ENCODE measurements at places on chromosomes 13 and 19. TPM values are rescaled to one million over a fixed set of nuclear protein-coding genes. Genes with fewer than 3 reads are reported as not detected.
A peak's percentile ranks its signal among the peaks of the same experiment; 100 is the strongest.

The RFPL4A gene
- total RNA-seq: not detected

The C3 gene
- total RNA-seq: 127 TPM

- no peaks in the 10 kb centered on the region for H3K36me3 ChIP-seq
- H3K27ac ChIP-seq: no peak overlapping the region
- no peak overlapping the region for H3K4me3 ChIP-seq
- DNase-seq: no peak
Observed at GRCh38 chr13:98339684-98340425, 162.8 kb upstream of the RNF113B start.

- peak overlapping the region; percentile 63 for H3K27ac ChIP-seq
- H3K27me3 ChIP-seq: no peaks in the 10 kb centered on the region
Observed at GRCh38 chr19:44765033-44765948, 12.4 kb upstream of the CBLC start.

- no peaks in the 10 kb centered on the region for H3K27me3 ChIP-seq
- H3K4me3 ChIP-seq: no peak overlapping the region
- DNase-seq: no peak
- peaks cover 4% of the 10 kb centered on the region for H3K4me1 ChIP-seq
Observed at GRCh38 chr19:43561139-43561970, 14.0 kb downstream of the XRCC1 start.

GRCh38 chr19:5139583-5140325 lies 170.8 kb downstream of the KDM4B start:
- no peaks in the 10 kb centered on the region for H3K27me3 ChIP-seq
- H3K4me1 ChIP-seq: no peaks in the 10 kb centered on the region
- DNase-seq: no peak
- no peak overlapping the region for H3K4me3 ChIP-seq
- H3K36me3 ChIP-seq: no peaks in the 10 kb centered on the region

The CBARP gene
- not detected for total RNA-seq

DNA sequence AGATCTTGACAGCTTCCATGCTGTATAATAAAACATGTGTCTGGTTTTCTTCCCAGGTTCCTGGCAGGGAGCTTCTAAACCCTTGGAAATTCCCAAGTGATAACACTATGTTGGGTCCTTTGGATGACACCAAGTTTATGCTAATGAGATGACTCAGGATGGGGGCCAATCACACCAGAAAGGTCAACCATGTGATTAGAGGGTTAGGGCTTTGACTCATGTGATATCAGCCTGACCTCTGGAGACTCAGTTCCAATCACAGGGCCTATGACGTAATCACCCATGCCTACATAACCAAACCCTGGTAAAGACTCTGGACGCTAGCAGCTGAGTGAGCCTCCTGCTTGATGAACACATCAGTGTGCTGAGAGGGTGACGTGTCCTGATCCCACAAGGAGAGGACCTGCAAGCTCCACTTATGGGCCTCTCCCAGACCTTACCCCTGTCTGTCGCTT lies 203.6 kb downstream of the DCLK1 start:
- peak overlapping the region; percentile 62 for H3K27ac ChIP-seq
- no peaks in the 10 kb centered on the region for H3K27me3 ChIP-seq
- DNase-seq: no peak
- no peaks in the 10 kb centered on the region for H3K36me3 ChIP-seq
- H3K4me3 ChIP-seq: no peak overlapping the region

DNA sequence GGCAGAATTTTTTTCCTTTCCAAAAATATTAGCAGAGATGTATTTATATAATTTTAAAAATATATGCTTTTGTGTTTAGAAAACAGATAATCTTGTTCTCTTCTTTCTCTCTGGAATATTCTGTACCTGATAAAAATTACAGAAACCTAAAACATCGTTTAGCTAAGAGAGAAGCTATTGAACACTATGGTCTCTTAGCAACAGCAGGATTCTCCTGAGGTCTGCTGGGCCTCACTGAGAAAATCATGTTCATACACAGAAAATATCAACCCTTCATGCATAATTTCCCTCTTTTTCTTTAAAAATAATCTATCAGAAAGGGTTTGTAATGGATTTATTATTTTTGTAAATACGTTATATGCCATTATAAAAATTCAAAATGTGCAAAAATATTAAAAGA lies 242.2 kb downstream of the DCLK1 start:
- no peak overlapping the region for H3K4me3 ChIP-seq
- DNase-seq: no peak
- no peaks in the 10 kb centered on the region for H3K36me3 ChIP-seq
- no peak overlapping the region for H3K27ac ChIP-seq

- no peaks in the 10 kb centered on the region for H3K27me3 ChIP-seq
- H3K36me3 ChIP-seq: no peaks in the 10 kb centered on the region
- H3K4me1 ChIP-seq: no peaks in the 10 kb centered on the region
Observed at GRCh38 chr13:97851269-97851668, 102.2 kb upstream of the IPO5 start.

GRCh38 chr13:21066946-21067345 lies 5.6 kb upstream of the LATS2 start:
- no peaks in the 10 kb centered on the region for H3K36me3 ChIP-seq
- H3K4me1 ChIP-seq: no peaks in the 10 kb centered on the region
- no peak overlapping the region for H3K4me3 ChIP-seq
- DNase-seq: no peak

- no peaks in the 10 kb centered on the region for H3K4me1 ChIP-seq
- H3K27ac ChIP-seq: no peak overlapping the region
- no peak for DNase-seq
- H3K4me3 ChIP-seq: no peak overlapping the region
- no peaks in the 10 kb centered on the region for H3K36me3 ChIP-seq
- H3K27me3 ChIP-seq: no peaks in the 10 kb centered on the region
Observed at GRCh38 chr13:104831831-104832230, 1703.6 kb downstream of the EFNB2 start.

The ZNF132 gene
- total RNA-seq: 3.4 TPM

The LRG1 gene
- total RNA-seq: 15.4 TPM

The FAM174C gene
- 116 TPM for total RNA-seq

The ARGLU1 gene
- total RNA-seq: 155 TPM

DNA sequence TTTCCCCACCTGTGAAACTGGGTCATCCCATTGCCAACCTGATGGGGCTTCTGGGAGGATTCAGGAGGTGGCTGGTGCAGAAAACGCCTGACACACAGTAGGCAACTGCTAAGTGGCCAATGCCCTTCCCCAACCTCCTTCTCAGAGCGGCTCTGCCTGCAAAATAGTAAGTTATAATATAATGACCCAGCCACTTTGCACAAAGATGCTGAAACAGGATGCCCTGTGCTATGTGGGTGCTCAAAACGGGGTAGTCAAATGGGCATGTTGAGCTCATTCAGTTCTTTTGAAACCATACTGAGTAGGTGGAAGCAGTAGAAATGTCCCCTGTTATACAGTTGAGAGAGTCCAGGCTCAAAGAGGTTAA lies 507 bp downstream of the MARCHF2 start:
- peak overlapping the region; percentile 91 for H3K4me3 ChIP-seq
- no peaks in the 10 kb centered on the region for H3K36me3 ChIP-seq
- H3K27me3 ChIP-seq: no peaks in the 10 kb centered on the region
- H3K4me1 ChIP-seq: peaks cover 53% of the 10 kb centered on the region
- DNase-seq: no peak
- H3K27ac ChIP-seq: peak overlapping the region; percentile 90

- H3K4me3 ChIP-seq: no peak overlapping the region
- DNase-seq: no peak
- no peaks in the 10 kb centered on the region for H3K27me3 ChIP-seq
- no peaks in the 10 kb centered on the region for H3K36me3 ChIP-seq
Observed at GRCh38 chr13:44785401-44785800, 203.9 kb downstream of the NUFIP1 start.

The UBE2M gene
- 28.9 TPM for total RNA-seq

DNA sequence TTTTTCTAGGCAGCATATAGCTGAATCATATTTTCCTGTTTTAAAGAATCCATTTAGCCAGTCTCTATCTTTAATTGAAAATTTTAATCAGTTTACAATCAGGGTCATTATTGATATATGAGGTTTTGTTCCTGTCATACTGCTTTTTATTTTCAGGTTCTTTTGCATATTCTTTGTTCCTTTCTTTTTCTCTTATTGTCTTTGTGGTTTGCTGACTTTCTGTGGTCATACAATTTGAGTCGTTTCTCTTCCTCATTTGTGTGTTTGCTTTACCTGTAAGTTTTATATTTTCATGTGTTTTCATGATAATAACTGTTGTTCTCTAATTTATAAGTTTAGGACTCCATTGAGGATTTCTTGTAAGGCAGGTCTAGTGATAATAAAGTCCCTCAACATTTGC lies 812.6 kb downstream of the DACH1 start:
- H3K4me3 ChIP-seq: no peak overlapping the region
- no peaks in the 10 kb centered on the region for H3K4me1 ChIP-seq
- H3K27me3 ChIP-seq: no peaks in the 10 kb centered on the region

GRCh38 chr13:98195054-98195791 lies 18.2 kb upstream of the RNF113B start:
- H3K4me1 ChIP-seq: peaks cover 11% of the 10 kb centered on the region
- no peak overlapping the region for H3K4me3 ChIP-seq
- DNase-seq: peak; percentile 53
- H3K27ac ChIP-seq: peak overlapping the region; percentile 54
- H3K36me3 ChIP-seq: no peaks in the 10 kb centered on the region
- no peaks in the 10 kb centered on the region for H3K27me3 ChIP-seq

GRCh38 chr13:84096216-84096615 lies 213.9 kb upstream of the SLITRK1 start:
- H3K36me3 ChIP-seq: no peaks in the 10 kb centered on the region
- no peak overlapping the region for H3K27ac ChIP-seq
- H3K27me3 ChIP-seq: no peaks in the 10 kb centered on the region
- no peak for DNase-seq

DNA sequence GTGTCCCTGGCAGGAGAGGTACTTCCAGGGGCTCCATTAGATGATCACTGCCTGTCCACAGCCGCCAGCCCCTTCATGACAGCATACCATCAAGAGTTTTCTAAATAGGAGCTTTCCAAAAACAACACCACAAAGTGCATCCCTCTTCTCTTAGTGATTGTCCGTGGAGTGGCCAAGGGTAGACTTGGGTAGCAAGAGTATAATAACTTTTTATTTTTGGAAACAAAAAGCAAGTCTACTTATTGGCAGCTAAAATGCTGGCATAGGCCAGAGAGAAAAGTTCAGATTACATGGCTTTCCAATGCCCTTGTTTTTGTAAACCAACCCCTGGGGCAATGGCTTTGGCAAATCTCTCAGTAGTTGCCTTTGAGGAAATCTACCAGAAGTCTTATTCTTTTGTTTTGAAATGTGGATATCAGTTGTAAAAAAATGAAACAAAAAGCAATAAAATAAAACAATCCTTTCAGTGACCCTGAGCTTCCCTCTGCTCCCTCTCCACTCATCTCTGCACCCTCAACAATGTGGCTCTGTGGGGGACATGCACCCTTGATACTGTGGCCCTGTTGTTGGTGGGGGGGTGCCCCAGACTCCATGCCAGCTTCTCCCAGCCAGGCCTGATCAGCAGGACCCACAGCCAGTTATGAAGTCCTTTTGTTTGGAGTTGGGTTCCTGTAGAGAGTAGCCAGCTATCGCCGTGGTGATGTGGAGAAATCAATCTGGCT lies 294.1 kb downstream of the DLEU7 start:
- no peaks in the 10 kb centered on the region for H3K27me3 ChIP-seq
- no peaks in the 10 kb centered on the region for H3K4me1 ChIP-seq
- no peak overlapping the region for H3K27ac ChIP-seq
- no peak overlapping the region for H3K4me3 ChIP-seq
- no peak for DNase-seq

GRCh38 chr13:47397739-47398138 lies 500.9 kb upstream of the HTR2A start:
- H3K27ac ChIP-seq: no peak overlapping the region
- H3K27me3 ChIP-seq: no peaks in the 10 kb centered on the region
- H3K4me1 ChIP-seq: no peaks in the 10 kb centered on the region
- DNase-seq: no peak
- H3K36me3 ChIP-seq: no peaks in the 10 kb centered on the region

DNA sequence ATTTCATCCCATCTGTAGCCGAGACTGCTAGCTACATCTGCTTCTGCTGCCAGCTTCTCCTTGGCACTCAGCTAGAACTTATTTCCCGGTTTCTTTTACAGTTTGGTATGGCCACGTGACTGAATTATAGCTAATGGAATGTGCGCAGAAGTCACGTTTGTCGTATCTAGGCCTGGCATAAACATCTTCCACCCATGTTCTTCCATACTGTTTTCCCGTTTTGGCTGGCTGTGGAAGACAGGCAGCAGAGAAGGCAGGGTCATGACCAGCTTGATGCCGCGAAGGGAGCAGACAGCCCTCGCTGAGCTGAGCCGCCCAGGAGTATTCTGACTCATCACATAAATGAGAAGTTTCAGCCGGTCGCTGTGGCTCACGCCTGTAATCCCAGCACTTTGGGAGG lies 186.7 kb downstream of the RFC3 start:
- H3K36me3 ChIP-seq: no peaks in the 10 kb centered on the region
- no peak overlapping the region for H3K4me3 ChIP-seq
- no peak for DNase-seq
- H3K27ac ChIP-seq: no peak overlapping the region
- no peaks in the 10 kb centered on the region for H3K4me1 ChIP-seq

DNA sequence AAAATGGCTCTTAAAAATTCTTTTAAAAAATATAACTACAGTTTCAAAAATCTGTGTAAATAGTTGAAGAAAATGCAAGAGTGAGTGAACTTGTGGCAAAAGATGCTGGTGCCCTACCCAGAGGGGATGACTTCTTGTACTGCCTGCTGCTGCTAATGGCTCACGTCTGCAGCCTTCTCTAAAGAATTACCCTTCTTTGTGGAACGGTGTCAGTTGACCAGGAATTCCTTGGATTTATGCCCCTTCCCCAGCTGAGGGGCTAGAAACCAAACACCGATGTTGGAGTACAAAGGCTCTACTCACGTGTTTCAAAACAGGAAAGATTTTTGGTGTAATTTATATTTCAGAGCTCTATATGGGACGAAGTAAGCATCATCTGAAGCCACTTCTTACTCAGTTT lies 1582.8 kb downstream of the OLFM4 start:
- no peak overlapping the region for H3K4me3 ChIP-seq
- H3K4me1 ChIP-seq: no peaks in the 10 kb centered on the region
- H3K36me3 ChIP-seq: no peaks in the 10 kb centered on the region
- no peaks in the 10 kb centered on the region for H3K27me3 ChIP-seq
- H3K27ac ChIP-seq: no peak overlapping the region
- no peak for DNase-seq

The KLHL1 gene
- not detected for total RNA-seq

The CFD gene
- total RNA-seq: 147 TPM

- H3K36me3 ChIP-seq: no peaks in the 10 kb centered on the region
- peak; percentile 71 for DNase-seq
- no peaks in the 10 kb centered on the region for H3K27me3 ChIP-seq
Observed at GRCh38 chr19:14114854-14115253, 2.7 kb downstream of the PRKACA start.

DNA sequence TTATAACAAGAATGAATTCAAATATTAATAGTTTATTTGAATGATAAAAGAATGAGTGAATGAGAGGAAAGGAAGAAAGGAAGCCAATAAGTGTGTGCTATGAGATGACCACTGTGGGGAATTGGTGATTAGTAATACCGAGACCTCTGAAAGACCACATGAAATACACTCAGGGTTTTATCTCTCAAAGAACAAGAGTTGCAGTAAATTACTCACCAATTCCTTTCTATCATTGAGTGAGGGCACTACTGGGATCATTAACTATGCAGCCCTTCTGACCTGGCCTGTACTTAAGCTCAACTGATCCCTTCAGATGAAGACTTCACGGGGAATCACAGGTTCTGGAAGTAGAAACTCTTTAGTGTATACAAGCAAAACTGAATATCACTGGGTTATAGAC lies 1636.1 kb downstream of the SLITRK5 start:
- no peak overlapping the region for H3K4me3 ChIP-seq
- H3K27me3 ChIP-seq: no peaks in the 10 kb centered on the region
- no peaks in the 10 kb centered on the region for H3K4me1 ChIP-seq
- no peak for DNase-seq
- no peaks in the 10 kb centered on the region for H3K36me3 ChIP-seq

GRCh38 chr19:29841209-29841558 lies 29.4 kb downstream of the CCNE1 start:
- peaks cover 2% of the 10 kb centered on the region for H3K27me3 ChIP-seq
- no peak overlapping the region for H3K4me3 ChIP-seq
- H3K4me1 ChIP-seq: peaks cover 21% of the 10 kb centered on the region
- H3K36me3 ChIP-seq: no peaks in the 10 kb centered on the region

The AP1M2 gene
- total RNA-seq: 22.8 TPM
